A673 (cell line): ENCODE measurements at places on chromosomes 12 and 14. TPM values are rescaled to one million over a fixed set of nuclear protein-coding genes. Genes with fewer than 3 reads are reported as not detected.

PLEKHD1 gene
- 0.37 and 0.87 TPM in 2 replicates for total RNA-seq

GPR132 gene
- total RNA-seq: not detected in 2 replicates

KCNA5 gene
- total RNA-seq: not detected in 2 replicates

GRCh38 chr14:37179896-37180502 lies 7.6 kb upstream of the SLC25A21 start:
- DNase-seq: no peak
- no peak overlapping the region for H3K4me3 ChIP-seq
- no peak overlapping the region for H3K27ac ChIP-seq
